Stimulated activated CD4-positive, alpha-beta T cell treated with anti-CD3 and anti-CD28 coated beads, TNF-alpha, amount 100 ng/mL, for 4 hours (primary cell): ENCODE measurements at places on chromosomes 7 and 10.

DNA sequence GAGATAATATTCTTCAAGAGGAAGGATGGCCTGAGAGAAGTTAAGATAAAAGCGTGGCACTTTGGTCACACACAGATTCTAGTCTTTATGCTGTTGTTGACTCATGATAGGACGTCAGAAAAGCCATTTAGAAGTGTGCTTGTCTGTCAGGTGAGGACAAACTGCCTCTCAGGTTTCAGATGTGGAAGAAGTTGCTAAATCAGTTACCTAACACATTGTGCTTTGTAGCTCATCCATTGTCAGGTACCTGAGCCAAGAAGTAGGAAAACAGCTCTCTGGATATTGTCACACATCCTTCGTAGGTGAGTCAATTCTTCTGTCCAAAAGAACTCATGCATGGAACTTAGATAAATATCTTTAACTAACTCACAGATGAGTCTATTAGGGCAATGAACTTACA is 49.5 kb upstream of the PHYHIPL start:
- DNase-seq = no peak

GRCh38 chr10:57948796-57949195 is 318.9 kb downstream of the IPMK start:
- DNase-seq = no peak

GRCh38 chr7:36013246-36014014 is 139.6 kb upstream of the EEPD1 start:
- no peak for DNase-seq

DNA sequence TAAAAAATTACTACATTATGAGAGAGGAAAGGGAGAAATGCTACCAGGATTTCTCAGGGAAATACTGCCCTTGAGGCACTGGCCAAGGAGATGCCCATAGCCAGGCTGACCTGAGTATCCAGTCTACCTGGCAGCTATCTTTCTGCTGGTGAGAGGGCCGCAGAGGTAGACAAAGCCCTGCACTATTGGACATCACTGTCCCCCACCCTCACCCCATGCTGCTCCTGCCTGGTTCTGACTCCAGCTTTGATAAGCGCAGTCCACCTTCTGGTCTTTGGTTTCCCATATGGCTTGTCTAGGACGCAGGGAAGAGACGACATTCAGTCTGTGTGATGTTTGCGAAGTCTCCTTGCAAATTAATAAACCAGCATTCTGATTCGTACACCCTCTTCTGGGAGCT is 3.7 kb downstream of the ITPRIP start:
- no peak for DNase-seq

DNA sequence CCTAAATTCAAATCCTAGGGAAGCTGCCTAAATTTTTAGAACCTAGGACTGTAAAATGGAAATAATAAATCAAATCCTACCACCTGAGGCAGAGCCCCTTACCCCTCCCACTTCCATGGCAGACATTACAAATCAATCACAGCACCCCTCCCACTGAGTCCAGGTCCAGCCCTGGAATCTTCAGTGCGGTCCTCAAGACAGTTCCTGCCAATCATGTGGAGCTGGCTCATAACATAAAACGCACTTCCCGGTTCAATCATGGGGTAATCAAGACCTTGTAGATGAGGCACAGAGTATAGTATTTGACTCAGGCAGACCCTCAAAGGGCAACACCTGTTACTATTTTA is 157.0 kb downstream of the SLIT1 start:
- DNase-seq = no peak

- DNase-seq = no peak
Observed at GRCh38 chr7:96061844-96062243, 260.1 kb downstream of the SLC25A13 start.

DNA sequence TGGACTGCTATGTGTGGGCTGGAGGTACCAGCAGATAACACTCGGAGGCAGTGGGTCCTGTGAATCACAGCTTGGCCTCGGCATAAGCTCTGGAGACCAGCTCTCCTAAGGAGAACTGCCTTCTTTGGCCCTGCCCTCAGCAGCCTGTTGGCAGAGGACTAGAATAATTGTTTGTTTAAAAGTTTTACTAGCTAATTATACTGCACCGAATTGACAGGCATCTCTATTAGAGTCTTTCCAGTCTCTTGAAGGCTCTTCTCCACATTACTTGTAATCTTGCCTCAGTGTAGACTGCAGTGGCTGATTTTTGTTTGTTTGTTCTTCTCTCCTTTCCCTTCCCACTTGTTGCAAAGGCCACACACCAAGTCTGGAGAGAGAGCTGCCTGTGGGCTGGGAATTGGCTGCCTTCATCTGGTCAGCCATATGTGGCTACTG is 183.2 kb downstream of the AUTS2 start:
- no peak for DNase-seq

GRCh38 chr7:106018566-106019469 is 55.8 kb downstream of the CDHR3 start:
- no peak for DNase-seq

- no peak for DNase-seq
Observed at GRCh38 chr10:24974976-24975375, 22.6 kb upstream of the PRTFDC1 start.

DNA sequence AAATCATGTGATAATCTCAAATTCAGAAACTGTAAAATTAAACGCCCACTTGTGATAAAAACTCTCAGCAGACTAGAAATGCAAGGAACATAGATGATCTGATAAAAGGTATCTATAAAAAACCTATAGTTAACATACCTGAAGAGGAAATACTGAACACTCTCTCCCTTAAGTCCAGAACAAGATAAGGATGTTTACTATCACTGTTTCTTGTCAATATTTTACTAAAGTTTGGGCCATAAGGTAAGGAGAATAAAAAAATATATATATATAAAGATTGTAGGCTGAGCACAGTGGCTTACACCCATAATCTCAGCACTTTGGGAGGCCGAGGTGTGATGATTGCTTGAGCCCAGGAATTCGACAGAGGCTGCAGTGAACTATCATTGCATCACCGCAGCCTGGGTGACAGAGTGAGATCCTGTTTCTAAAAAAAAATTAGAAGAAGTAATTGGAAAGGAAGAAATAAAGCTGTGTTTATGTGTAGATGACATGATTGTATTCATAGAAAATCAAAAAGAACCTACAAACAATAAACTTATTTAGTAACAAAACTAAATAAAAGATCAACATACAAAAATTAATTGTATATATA is 28.4 kb downstream of the MPLKIP start:
- no peak for DNase-seq

GRCh38 chr7:116630357-116630756 is 41.6 kb upstream of the MET start:
- no peak for DNase-seq

GRCh38 chr10:86963341-86963919 is 4.9 kb upstream of the ADIRF start:
- no peak for DNase-seq

DNA sequence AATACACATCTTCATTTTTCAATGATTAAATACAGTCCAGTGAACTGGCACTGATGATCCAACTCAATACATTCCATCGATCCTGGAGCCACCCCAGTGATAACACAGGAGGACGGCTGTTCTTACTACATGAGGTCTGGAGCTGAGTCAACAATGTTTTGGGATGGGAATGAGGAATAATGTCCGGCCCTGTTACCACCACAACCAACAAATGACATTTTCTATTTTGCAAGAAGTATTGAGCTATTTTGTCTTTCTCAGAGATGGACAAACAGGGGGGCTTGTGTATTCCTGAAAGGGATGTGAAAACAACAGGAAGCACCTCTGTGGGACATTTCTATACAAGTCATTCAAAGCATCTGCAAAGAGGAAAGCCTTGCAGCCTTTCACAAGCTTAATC is 249.2 kb downstream of the PARD3 start:
- no peak for DNase-seq
